Activated CD4-positive, alpha-beta memory T cell treated with anti-CD3 and anti-CD28 coated beads for 36 hours (primary cell): ENCODE measurements at places on chromosomes 1 and 21. TPM values are rescaled to one million over a fixed set of nuclear protein-coding genes. Genes with fewer than 3 reads are reported as not detected.

The HSPA6 gene
- total RNA-seq: 0.48 TPM

The NT5C1A gene
- not detected for total RNA-seq

The GJA8 gene
- not detected for total RNA-seq

The DNAJC6 gene
- total RNA-seq: 3.9 TPM

The ZSWIM5 gene
- 0.59 TPM for total RNA-seq

The IFNLR1 gene
- 10.0 TPM for total RNA-seq

The TMPRSS3 gene
- 47.6 TPM for total RNA-seq

The CYB5RL gene
- total RNA-seq: 12.8 TPM

The SYTL1 gene
- total RNA-seq: 27.3 TPM

The AP4B1 gene
- total RNA-seq: 42.2 TPM

The NECTIN4 gene
- not detected for total RNA-seq

The F5 gene
- total RNA-seq: 50.8 TPM

The DCDC2B gene
- total RNA-seq: not detected

The ZNF695 gene
- 0.74 TPM for total RNA-seq

The CELA2B gene
- not detected for total RNA-seq

The GBP3 gene
- total RNA-seq: 4.5 TPM

The ERO1B gene
- total RNA-seq: 2.9 TPM

The C1orf94 gene
- not detected for total RNA-seq

The ETV3L gene
- not detected for total RNA-seq

The SLFNL1 gene
- total RNA-seq: not detected

The PTPRF gene
- 2.8 TPM for total RNA-seq

The TDRD5 gene
- not detected for total RNA-seq

The MCOLN3 gene
- 0.22 TPM for total RNA-seq

The CAPN9 gene
- not detected for total RNA-seq

The KIAA1614 gene
- total RNA-seq: not detected

The FAM72B gene
- 36.2 TPM for total RNA-seq
